ENCODE measurements at places on chromosomes 3 and 15. TPM values are rescaled to one million over a fixed set of nuclear protein-coding genes. Genes with fewer than 3 reads are reported as not detected.

SCG3 gene
- not detected for total RNA-seq

CLDN11 gene
- 0.10 TPM for total RNA-seq

FBXW12 gene
- not detected for total RNA-seq

KNG1 gene
- total RNA-seq, result not detected

CPLX3 gene
- not detected for total RNA-seq

XYLB gene
- total RNA-seq, result 6.9 TPM

MKRN2 gene
- total RNA-seq, result 25.4 TPM

ARHGAP31 gene
- total RNA-seq, result 18.6 TPM

All from activated CD8-positive, alpha-beta memory T cell treated with anti-CD3 and anti-CD28 coated beads for 36 hours (primary cell).